Substantia nigra (tissue), 51 donors: ENCODE measurements at places on chromosomes 4 and X.

GRCh38 chr4:53614591-53614990 is 23.3 kb upstream of the LNX1 start:
- DNase-seq, result no peak

DNA sequence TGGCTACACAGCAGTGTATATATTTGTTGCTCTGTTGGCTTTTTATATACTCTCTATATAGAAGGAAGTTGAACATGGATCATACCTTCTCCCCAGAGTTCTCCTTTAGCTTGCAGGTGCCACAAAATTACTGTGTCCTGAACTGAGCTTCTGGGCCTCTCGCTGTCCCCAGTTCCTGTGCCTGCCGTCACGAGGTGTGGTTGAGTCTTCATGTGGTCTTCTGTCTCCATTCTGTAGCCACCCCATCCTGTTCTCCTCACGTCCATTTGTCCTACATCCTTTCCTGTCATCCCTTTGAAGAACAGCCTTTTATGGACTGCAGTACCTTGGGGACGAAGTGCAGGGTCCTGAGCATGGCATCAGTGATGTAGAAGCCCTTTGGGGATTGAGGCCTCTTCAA is 14.5 kb downstream of the TMEM131L start:
- DNase-seq, result no peak

DNA sequence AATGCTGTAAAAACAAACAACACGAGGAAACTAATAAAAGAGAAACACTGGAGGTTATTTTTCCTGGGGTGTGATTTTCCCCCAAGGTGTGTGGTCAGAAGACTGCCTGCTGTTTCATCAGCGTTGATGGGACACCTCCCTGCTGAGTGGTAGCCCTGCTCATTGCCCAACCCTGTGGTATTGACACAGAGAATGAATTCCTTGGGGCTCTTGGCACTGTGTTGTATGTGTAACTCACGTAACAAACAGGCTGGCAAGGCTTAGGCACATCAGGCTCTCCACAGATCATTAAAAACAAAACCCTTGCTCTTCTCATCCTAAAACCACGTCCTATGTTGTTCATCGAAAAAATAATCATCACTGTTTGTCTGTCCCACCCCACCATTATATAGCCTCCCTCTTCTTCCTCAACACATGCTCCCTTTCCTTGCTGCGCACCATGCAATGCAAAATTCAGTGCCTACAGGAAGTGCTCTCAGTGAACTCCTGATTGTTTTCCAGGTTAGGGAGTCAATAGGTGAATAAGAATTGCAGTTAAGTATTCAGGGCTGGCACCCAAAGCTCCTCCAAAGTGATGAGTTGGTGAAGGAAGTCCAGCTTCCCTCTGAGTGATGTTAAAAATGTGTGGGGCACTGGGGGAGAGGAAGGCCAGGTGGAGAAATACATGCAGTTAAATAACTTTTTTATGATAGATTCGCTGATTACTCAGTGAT is 11.4 kb upstream of the PUDP start:
- DNase-seq, result no peak

GRCh38 chr4:183968931-183969330 is 63.8 kb downstream of the STOX2 start:
- no peak for DNase-seq

GRCh38 chrX:46407753-46408130 is 137.5 kb downstream of the ZNF674 start:
- DNase-seq, result no peak

GRCh38 chrX:13369256-13370030 is 49.6 kb upstream of the ATXN3L start:
- no peak for DNase-seq

DNA sequence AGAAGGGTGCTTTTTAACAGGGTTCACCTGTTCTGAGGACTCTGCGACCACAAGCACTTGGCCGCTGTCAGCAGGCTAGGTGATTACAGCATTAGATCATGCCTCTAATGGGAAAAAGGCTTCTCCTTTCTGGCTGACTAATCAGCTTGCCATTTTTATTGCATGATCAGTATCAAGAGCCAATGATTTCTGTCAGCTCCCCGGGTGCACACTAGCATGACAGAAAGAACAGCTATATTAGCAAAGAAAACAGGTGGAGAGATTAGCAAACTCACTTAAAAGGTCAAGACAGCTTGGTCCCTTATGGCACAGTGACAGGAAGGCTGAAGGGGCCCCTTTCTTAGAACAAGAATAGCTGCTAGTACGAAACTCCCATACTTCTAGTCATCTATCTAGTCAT is 170.0 kb downstream of the SMIM20 start:
- no peak for DNase-seq

GRCh38 chr4:82104578-82104977 is 269.2 kb downstream of the HNRNPD start:
- no peak for DNase-seq

- DNase-seq, result no peak
Measured at GRCh38 chr4:125498981-125499380, 184.2 kb downstream of the FAT4 start.

DNA sequence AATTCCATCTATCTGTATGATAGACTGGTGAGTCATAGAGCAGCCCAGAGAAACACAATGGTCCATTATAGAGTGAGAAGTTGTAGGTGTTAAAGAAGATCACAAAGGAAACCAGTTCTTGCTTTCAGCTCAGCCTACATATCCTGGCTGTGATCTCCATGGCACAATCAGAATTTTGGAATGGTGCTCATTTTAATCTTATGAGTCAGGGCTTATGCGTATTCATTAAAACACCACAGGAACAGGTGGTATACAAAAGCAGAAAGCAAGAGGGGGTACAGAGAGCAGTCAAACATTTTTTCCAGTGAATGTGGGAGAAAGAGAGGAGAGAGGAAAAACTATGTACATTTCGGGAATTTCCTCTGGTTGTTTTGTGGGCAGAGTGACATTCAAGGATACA is 126.9 kb downstream of the MFAP3L start:
- no peak for DNase-seq

DNA sequence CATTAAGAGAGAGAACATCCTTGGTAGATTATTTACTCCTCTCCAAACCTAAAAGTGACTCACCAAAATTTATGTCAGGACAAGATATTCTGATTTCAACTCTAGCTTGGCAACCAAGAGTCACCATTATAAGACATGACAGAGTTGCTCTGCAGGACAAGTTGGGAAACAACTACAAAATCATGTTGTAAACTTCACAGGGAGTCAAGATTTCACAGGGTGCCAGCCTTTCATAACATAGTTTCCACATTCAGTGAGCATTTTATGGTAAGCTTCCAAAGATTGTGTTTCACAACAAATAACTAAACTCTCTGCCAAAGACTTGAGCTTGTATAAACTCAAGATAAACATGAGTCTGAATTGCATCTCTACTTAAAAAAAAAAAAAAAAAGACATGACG is 121.0 kb upstream of the DIAPH2 start:
- DNase-seq, result no peak

GRCh38 chr4:164304861-164305260 is 449.1 kb upstream of the SMIM31 start:
- DNase-seq, result no peak

- DNase-seq, result no peak
Measured at GRCh38 chrX:153706799-153707198, 17.4 kb downstream of the BCAP31 start.

- no peak for DNase-seq
Measured at GRCh38 chr4:154961263-154961662, 180.2 kb downstream of the RBM46 start.

DNA sequence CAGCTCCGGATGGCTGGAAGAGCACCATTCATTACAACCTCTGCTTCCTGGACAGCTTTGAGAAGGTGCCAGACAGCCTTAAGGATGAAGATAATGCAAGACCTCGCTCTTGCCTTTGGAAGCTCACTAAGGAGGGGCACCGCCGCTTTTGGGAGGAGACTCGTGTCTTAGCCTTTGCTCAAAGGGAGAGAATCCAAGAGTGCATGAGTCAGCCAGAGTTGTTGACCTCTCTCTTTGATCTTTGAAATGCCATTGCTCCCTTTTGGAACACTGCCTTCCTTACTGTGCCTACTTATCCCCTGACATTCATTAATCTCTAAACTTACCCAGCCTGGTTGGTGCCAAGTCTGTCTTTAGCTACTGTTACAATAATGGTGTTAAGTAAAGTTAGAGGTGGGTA is 1.2 kb downstream of the FOXR2 start:
- DNase-seq, result no peak

DNA sequence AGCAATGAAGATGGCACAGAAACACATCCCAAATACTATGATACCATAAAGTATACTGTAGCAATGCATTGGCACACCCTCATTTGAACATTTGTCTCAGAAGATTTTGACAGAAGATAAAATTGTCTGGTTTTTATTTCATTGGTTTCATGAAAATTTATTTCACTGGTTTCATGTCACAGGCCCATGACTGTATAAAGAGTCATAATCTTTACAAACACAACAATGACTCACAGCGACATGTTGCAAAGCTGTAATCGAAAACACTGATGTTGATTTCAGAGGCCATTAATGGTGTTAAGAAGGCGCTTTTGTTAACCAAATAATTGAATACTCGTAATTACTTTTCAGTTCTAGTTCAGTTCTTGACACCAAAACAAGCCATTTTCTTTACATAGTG is 8.1 kb upstream of the DTHD1 start:
- DNase-seq, result no peak
